ENCODE measurements at places on chromosomes 3 and 15.

DNA sequence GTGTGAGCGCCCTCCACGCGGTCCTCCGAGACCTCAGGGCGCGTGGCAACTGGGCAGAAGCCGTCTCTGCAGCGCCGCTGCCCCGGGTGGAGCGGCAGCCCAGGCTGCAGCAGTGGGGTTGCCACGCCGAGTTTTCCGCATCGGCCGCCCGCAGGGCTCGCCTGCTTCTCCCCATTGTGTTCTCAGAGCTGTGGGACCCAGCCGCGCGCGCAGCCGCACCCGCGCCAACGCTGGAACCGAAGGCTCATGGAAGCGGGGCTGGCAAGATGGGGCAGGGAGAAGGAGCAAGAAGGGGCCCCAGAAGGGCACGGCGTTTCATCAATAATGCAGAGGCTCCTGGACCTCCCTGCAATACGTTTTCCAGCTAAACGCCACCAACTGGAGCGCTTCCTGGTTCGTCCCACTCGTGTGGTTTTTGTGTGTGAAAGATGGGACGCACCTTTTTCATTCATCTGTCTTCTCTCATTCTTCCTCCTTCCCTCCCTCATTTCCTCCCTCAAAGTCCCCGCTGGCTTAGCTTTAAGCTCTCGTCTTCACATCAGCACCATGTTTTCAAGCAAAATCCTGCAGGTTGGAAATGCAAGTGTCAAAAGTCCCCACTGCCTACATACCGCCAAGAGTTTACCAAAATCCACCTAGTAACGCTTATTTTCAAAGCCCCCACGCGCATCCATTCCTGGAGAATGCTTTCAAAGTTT, 1.2 kb downstream of the ROBO1 start:
- no peak for ATAC-seq

DNA sequence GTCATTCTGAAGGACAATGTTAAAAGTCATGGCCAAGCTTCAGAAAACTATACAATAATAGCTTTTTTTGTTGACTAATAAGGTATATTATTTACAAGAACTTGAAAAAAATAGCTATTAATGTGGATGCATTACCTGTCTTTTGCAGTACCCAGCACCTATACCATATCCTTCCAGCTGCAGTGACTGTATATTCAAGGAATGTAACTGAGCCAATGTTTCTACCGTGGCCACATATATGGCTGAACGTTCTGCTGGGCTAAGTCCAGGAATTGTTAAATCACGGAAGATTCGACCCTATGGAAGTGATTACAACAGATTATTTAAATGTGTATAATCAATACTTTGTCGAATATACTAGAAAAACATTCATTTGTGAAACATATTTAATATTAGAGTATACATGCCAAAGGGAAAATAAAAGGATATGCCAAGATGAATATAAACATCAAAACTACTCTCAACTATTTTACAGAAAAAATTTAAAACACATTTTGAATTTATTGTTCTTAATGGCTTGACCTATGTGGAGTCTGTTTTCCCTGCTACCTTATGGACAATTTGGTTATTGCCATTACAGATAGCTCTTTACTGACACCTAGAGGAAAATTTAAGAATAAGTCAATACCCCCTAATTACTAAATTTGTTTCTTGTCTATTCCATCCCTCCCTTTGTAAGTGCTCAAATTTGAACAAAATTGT, 17.6 kb downstream of the ACAD11 start:
- peak; percentile 35 for ATAC-seq

DNA sequence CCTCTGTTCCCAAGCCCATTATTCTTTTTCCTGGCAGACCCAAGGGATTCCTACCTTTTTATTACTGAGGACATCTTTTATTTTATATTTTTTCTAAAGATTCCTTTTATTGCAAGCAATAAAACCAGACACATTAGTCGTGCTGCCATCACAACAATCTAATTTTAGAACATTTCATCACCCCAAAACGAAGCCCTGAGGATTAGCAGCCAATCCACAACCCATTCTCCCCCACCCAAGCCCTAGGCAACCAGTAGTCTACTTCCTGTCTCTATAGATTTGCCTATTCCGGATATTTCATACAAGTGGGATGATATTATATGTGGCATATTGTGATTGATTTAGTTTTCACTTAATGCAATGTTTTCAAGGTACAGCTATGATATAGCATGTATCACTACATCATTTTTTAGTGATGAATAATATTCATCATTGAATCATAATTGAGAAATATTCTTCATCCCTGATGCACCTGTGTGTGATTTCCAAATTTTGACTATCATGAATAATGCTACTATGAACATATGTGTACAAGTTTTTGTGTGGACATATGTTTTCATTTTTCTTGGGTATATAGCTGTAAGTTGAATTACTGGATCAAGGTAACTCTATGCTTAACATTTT, 65.7 kb downstream of the IL1RAP start:
- peak; percentile 56 for ATAC-seq

GRCh38 chr3:64824394-64824909, 136.7 kb upstream of the ADAMTS9 start:
- no peak for ATAC-seq

GRCh38 chr15:66153549-66154415, 99.8 kb downstream of the MEGF11 start:
- no peak for ATAC-seq
